ENCODE measurements at places on chromosomes 1 and 21. TPM values are rescaled to one million over a fixed set of nuclear protein-coding genes. Genes with fewer than 3 reads are reported as not detected.
A peak's percentile ranks its signal among the peaks of the same experiment; 100 is the strongest.

- DNase-seq = no peak
Observed at GRCh38 chr1:111234866-111235265, 7.4 kb downstream of the CHI3L2 start.

- DNase-seq = no peak
Observed at GRCh38 chr1:178397678-178398077, 99.1 kb downstream of the CLEC20A start.

DNA sequence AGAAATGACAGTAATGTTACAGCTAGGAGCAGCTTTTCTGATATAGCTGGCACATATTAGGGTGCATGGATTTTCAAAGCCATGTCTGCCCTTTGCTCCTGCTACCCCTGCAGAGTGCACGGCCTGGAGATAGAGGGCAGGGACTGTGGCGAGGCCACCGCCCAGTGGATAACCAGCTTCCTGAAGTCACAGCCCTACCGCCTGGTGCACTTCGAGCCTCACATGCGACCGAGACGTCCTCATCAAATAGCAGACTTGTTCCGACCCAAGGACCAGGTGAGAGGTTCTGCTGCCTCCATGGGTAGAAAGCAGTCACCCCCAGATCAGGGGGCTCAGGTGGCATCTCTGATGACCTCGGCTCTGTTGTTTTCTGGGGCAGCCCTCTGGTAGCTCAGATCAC is 9.8 kb downstream of the MTARC1 start:
- no peak for DNase-seq

DNA sequence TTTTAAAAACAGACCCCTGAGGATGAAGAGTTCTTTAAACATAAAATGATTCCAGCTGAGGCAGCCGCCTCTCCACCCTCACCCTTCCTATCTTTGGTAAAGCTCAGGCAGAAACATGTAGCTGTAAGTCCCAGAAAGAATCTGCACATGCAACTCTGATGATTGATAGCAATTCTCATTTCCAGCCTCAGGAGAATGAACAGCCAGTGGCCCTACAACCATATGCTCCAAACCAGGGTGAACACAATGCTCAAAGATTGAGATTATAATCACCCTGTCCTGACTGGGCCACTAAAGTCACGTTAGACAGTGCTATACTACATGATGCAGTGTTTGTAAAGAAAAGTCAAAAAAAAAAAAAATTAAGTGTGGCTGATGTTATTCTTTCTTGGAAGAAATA is 80.2 kb downstream of the LMX1A start:
- no peak for DNase-seq

DNA sequence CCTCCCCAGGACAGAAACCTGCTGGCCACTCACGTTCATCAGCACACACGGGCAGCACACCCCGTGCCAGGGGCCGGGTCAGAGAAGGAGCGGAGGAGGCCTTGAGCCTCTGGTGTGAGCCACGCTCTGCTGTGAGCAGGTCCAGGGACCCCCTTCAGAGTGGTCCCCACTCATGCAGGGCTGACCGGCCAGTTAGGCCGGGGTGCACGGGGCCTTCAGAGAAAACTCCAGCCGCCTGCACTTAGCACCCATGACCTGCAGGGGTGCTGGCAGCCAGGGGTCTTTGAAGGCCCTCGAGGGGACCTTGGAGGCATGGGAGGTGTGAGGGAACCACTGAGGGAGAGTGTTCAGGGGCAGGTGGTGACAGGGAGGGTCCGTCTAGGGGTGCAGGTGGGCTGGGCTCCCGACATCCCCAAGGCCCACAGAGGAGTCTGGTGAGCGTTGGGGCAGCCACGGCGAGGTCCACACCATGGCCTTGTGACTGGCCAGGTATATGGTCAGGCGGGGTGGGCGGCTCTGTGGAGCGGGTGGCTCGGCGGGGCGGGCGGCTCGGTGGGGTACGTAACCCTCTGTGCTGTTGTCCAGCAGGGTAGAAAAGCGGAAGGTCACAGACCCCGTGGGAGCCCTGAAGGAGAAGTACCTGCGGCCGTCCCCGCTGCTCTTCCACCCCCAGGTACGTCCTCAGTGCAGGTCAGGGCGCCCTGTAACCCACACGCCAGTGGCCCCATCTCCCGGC is 40.3 kb upstream of the ARHGEF16 start:
- DNase-seq = no peak

- DNase-seq = peak; percentile 71
Observed at GRCh38 chr1:32989160-32990050, 24.8 kb upstream of the RNF19B start.

- DNase-seq = no peak
Observed at GRCh38 chr1:194277927-194278326, 1091.5 kb upstream of the B3GALT2 start.

DNA sequence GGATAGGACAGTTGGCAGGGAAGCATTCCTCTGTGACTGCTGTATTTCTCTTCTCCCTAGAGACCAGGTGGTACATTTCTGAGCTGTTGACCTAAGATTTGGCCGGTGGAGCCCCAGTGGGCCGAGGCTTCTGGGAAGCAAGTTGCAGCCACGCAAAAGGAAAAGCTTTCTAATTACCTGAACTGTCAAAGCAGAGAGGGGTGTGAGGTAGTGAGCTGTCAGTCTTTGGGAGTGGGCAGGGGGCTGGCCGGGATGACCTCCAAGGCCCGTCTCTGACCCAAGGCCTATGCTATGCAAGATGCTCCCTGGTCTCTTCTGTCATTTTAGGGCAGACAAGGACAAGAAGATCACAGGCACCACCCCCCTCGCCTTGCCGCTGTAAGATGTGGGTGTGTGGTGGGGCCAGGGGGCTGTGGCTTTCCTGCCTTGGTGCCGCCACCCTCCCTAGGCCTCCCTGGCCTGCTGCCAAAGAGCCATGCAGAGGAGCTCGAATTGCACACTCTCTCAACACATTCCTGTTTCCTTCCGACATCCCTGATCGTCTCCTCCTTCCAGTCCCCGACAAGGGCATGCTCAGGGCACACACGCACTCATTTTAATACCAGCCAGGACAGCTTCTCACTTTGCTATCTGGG is 7.7 kb downstream of the PADI1 start:
- DNase-seq = peak; percentile 89

- DNase-seq = no peak
Observed at GRCh38 chr1:36095760-36096405, 7.2 kb downstream of the ADPRS start.

DNA sequence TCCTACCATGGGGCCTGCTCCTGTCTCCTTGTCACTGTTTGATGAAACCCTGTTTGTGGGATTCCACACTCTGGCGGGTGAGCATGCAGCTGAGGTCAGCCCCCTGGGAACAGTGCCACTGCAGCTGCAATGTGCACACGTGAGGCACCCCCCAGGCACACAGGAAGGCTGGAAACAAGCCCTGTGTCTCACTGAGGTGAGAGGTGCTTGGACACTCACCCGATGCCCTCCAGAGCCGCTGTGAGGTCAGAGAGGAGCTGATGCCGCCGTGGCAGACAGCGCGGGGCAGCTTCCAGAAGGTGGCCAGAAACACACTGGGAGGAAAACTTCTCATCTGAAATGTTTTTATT is 49.7 kb downstream of the SLX9 start:
- no peak for DNase-seq

GRCh38 chr1:34268311-34268954 is 91.7 kb downstream of the C1orf94 start:
- DNase-seq = no peak

- DNase-seq = no peak
Observed at GRCh38 chr1:204345941-204346645, 13.6 kb downstream of the PLEKHA6 start.

- no peak for DNase-seq
Observed at GRCh38 chr1:211393203-211393602, 66.6 kb downstream of the TRAF5 start.

Gene DRAXIN
- 0.20 TPM for total RNA-seq

Gene TRNAU1AP
- 47.8 TPM for total RNA-seq

Gene OR2T29
- not detected for total RNA-seq

Gene FALEC
- total RNA-seq = not detected

Gene TMEM269
- 0.32 TPM for total RNA-seq

Gene TEDDM1
- not detected for total RNA-seq

All from activated CD8-positive, alpha-beta T cell treated with anti-CD3 and anti-CD28 coated beads for 36 hours (primary cell).